ENCODE measurements at places on chromosomes 3 and 15.

GRCh38 chr3:66259566-66260255 is 38.9 kb downstream of the SLC25A26 start:
- DNase-seq: no peak

DNA sequence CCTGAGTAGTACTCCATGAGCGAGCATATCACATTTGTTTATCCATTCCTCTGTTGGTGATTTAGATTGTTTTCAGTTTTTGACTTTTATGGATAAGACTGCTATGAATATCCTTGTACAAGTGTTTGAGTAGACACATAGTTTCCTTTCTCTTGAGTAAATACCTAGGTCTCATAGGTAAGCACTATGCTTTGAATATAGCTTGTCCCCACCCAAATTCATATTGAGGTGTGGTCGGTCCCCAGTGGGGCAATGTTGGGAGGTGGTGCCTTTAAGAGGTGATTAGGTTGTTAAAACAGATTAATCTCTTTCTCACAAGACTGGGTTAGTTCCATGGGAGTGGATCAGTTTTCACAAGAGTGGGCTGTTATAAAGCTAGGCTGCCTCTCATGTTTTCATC is 42.8 kb downstream of the CDCP1 start:
- DNase-seq: no peak

DNA sequence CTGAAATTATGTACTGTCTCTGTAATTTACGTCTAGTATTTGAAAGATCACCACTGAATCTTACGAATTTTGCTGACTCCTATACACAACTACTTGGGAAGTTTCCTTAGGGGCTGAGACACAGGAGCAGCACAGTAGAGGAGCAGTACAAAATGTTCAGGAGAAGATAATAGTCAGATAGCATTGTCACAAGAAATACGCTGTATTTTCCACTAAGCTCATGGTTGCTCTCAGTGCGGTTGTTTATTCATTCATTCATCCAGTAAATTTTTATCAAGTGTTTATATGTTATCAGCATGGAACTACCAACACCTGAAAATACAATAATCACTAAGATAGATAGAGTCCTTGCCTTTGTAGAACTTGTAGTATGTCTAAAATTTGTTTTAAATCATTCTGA is 34.5 kb downstream of the ALCAM start:
- DNase-seq: no peak

GRCh38 chr3:66466606-66467270 is 34.1 kb downstream of the LRIG1 start:
- DNase-seq: no peak

- no peak for DNase-seq
Measured at GRCh38 chr3:127074900-127075360, 92.0 kb downstream of the PLXNA1 start.

DNA sequence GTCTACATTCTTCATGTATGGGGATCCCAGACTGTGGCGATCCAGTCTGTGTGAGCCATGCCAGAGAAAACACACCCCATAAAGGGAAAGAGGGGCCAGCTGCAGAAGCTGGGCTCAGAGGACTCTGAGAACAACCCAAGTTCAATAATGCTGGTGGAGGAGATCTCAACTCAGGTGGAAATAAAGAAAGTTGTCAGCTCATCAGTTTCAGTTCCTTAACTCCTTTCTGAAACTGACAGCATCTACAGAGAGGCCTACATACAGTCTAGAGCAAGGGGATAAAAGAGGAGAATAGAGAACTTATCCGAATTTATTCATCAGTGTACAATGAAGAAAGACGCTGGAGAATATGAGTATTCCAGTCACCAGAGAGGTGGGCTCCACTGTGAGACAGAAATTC is 77.0 kb downstream of the NTRK3 start:
- DNase-seq: no peak

DNA sequence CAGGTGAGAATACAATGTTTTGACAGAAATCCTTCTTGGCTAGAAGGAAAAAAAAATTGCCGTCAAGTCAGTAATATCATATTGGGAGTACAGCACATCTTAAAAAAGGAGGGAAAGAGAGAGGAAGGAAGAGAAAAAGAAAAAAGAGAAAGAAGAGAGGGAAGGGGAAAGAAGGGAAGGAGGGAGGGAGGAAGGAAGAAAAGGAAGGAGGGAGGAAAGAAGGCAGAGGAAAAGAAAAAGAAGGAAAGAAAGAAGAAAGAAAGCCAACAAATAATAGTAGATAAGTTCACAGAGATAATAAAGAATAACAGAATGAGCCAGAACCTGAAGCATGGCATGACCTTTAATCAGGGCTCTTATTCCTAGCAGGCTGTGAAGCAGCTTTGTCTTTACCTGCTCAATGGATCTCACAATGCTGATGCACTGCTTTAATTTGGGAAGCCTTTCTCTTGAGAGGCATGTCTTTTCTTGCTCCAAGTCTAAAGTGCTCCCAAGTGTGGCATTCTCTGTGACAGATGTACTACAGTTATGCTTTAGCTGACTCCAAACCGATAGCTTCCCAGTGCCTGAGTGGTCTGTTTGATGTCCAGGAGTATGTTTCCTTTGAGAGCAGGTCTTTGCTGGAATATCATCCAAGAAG is 114.9 kb downstream of the IQCH start:
- no peak for DNase-seq

DNA sequence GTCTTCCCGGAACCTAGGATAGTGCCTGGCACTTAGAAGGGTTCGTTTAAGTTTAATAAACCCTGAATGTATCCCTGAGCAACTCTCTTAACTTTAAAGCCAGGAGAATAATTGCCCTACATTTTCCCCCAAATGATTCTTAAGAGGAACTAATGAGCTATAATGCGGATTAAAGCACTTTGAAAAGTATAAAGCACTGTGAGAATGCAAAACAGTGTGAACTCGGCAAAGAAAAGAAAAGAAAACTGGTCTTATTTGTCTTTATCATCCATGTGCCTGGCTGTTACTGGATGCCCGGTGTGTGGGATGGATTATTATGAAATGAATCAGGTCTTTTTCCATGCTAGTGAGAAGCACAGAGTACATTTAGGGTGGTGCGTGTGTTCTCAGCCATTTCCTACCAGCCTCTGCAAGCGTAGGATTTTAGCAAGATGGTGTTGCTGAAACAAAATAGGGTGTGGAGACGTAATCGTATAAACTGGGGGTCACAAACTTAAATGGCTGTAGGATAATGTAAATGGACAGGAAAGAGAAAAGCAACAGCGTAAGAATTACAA is 983 bp downstream of the KBTBD12 start:
- DNase-seq: no peak

DNA sequence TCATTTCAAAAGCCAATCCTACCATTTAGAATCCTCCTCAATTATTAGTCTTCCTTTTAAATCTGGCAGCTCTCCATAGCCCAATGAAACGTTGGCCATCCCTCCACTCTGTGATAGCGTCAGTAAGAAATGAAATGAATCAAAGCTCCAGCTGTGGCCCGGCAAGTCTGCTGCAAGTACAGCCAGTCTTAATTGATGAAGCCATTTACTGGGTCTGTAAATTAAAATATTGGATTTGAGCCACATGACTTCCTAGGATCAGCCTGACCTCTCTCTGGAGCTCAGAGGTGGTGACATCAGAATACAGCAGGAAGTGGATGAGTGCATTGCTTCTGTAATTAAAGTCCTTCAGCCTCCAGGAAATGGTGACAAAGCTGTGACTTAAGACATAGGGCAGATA is 347.0 kb upstream of the LMCD1 start:
- DNase-seq: no peak

DNA sequence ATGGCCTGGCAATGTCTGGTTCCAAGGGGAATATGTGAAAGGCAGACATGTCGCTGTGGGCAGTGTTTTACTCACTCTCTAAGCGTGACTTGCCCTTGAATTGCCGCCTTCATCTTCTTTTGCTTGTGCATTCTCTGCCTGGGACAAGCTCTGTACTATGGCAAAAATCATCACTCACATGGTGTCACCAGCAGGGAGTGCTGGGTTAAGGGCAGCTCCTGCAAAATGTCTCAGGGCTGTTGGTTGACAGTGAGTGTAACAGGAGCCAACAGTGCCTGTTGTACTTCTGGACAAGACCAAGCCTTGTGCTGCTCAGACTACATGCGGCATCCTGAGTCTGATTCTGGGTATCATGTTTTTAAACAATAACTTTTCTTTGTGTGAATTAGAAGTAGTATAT is 45.3 kb upstream of the KY start:
- no peak for DNase-seq

- DNase-seq: peak; percentile 74
Measured at GRCh38 chr15:90957031-90957790, 2.5 kb downstream of the RCCD1 start.

- no peak for DNase-seq
Measured at GRCh38 chr3:117191245-117191644, 481.7 kb downstream of the TUSC7 start.

DNA sequence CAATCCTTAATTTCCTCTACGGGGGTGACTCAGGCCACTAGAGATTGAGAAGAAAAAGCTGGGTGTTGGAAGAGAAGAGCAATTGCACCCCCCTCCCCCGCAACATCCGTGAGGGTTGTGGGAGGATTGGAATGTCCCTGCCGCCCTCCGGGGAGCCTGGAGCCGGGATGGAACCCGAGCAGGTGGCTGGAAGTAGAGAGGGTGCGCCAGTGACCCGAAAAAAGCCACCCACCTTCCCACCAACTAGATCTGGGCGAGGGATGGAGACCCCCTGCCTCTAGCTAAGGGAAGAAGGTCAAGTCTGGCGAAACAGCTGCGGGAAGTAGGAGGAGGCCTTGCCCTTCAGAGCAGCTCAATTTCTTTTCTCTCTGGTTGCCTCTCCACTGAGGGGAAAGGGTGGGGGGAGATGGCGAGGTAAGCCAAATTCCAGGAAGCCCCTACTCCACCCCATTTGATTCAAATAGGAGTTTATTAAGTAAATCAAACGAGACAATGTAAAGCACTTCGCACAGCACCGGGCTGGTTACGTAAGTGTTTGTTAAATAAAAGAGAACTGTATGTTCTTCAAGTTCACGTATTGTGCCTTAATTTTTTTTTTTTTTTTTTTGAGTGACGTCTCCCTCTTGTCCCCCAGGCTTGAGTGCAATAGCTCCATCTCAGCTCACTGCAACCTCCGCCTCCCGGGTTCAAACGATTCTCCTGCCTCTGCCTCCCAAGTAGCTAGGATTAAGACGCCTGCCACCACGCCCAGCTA is 1.1 kb upstream of the WWTR1 start:
- peak; percentile 79 for DNase-seq

- no peak for DNase-seq
Measured at GRCh38 chr3:16456784-16457415, 56.6 kb downstream of the RFTN1 start.

DNA sequence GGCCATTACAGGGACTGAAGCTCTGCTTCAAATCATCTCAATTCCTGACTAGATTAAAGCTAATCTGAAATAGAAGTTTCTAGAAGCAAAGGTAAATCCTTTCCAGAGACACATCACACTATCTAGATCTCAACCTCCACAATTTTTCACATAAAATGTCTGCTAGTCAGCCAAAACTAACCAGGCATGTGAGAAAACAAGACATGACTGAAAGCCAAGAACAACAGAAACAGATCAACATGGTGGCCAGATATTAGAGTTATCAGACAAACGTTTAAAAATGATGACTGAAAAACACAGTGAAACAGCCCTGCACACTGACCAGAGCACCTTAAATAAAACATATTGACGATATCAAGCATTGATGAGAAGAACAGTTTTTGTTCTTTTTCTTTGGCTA is 59.1 kb downstream of the SUMF1 start:
- DNase-seq: no peak

DNA sequence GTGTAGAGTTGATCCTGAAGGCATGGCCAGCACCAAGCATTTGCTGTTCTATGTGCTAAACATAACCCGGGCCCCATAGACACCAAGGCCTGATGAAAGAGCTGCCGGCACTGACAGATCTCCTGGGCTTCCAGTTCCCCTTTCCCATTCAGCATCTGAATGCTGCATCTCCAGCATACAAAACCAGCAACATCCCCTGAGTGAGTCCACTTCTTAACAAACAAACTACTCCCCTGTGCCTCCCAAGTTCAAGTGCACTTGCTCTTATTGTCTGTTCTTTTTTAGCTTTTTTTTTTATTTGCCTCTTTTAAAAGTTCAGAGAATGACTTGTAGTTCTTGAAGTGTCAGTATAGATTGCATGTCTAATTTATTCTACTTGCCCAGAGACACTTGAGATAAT is 156.0 kb downstream of the EDEM1 start:
- DNase-seq: no peak

DNA sequence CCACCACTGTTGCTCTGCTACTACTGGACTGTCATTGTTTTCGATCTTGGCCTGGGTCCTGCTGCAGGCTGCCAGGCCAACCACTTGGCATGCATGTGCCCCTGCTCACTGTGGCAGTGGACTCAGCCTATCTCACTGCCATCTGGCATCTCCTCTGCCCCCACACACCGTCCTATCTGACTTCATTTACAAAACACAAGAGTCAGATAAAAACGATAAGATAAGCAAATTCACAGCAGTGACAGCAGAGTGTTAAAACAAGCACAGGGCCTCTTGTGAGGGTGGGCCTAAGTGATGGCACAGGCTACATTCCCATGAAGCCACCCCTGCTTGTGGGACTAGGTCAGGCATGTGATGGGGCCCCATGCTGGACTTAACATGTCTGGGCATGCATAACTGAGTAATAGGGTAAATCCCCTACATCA is 68.1 kb downstream of the CRYGS start:
- peak; percentile 24 for DNase-seq

DNA sequence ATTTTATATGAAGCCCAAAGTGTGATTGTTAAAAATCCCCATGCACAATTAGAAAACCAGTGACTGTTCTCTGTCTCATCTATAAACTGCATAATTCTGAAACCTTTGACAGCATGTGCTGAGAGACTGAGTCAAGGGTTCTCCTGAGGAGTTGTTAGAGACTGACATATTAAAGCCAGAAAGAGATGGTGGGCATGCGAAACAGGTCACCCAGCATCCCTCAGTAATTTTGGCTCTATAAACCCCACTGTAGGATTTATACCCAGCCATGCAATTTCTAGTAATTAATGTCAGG is 3.6 kb downstream of the VGLL3 start:
- DNase-seq: no peak

DNA sequence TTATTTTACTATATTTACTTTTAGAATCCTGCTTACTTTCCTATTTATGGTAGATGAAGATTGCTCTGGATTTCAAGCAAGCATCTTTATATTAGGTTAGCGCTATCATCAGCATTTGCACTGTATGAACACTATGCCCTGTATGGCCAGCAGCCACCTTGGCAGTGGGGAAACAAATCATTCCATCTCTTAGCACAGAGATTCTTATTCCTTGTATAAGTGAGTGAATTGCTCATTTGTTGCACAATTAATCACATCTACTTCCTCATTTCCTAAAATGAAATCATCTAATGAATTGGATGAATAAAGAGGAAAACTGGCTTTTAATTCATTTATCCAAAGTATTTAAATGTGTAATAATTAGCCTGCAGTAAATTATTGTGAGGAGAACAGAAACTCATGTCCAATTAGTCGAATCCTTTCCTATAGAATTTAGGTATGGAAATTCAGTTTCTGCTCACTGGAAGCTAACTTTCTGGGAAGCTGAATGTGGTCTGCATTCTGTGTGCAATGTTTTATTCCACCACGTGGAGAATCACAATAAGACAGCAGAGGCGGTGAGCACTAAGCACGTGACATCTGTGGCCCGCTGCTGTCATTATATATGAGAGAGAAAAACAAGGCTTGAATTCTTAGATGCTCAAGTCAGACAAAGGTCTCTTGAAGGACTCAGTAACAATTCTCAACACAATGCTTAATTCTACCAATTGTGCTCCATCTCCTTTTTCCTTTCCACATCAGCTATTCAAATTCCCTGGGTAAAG is 93.4 kb downstream of the PEX5L start:
- DNase-seq: no peak
